ENCODE measurements at places on chromosomes 16 and 17.

- no peak for DNase-seq
Observed at GRCh38 chr16:31916056-31916488, 42.5 kb downstream of the ZNF267 start.

DNA sequence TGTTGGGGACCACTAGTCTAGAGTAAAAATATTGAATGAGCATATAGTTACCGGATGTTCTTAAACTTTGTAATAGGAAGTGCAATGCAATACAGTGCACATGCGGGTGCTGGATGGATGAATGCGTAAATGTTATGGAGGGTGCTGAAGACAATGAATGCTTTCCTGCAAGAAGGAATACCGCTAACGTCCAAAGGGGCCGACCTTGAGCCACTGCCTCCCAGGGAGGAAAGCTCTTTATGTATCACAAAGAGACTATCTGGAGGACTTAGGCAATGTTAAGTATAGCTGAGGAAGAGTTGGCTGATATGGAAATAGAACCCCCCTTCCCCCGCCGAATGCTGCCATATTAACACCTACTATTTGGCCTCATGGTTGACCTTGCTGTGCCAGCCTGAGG is 27.5 kb upstream of the SHCBP1 start:
- no peak for DNase-seq

DNA sequence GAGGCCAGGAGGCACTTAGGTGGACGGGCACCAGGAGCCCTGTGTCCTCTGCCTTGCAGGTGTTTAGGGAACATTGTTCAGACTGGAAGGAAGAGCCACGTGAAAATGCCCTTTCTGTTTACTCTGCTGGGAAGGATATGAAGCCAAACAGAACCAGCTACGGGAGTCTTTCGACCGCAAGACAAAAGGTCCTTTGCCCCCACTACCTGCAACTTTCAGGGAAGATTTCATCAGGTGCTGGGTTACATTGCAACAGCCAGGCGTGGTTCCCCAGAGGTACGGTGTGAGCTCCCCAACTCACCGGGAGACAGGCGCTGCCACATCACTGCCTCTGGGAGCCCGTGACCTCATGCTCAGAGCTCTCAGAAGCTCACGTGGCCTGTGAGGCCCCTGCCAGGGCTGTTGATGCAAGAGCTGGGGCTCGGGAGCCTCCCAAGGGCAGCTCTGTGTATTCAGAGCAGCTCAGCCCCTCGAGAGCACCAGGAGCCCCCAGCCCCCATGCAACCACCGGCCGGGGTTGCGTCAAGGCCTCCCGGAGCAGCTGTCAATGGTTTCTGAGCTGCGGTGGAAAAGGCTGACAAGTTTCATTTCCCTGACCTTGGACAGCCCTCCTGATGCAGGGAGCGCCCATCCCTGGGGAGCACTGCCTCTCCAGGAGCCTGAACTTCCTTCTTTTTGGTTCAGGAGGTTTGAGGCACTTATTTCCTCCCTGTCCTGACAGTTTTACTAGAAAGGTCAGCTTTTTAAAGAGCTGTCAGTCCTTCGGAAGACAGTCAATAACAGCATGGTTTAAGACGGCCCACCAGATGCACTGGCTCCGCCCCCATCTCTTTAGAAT is 42.1 kb downstream of the TBC1D16 start:
- DNase-seq: peak; percentile 75

DNA sequence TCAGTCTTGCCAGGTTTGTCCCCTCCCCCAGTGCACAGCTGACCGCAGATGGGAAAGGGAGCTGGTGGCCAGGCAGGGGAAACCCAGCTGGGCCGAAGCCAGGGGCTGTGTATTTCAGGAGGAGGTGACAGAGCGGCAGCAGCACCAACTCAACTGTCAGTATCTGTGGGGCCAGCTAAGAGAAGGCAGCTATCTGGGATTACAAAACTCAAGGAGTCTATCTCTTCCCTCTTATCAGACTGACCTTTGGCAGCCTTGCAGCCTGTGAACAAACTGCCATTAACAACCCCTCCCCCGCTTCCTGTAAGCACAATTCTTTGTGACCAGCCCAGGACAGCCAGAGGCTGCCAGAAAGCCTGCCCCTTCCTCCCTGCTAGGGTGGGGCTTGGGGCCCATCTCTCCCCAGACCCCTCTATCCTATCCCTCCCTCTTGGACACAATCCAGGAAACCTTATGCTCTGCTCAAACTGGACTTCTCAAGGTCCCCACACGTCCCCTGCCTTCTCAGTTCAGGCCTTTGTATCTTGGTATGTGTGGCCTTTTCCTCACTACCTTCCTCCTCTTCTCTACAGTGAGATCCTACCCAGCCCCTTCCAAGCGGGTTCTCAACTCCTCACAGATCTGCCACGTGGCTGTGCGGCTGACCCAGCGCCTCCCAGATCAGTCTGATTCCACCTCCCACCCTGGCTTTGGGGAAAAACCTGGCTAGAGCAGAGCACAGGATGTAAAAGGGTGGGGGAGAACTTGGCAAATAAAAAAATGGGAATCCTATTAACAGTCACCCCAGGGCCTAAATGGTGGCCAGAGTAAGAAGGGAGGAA is 10.5 kb downstream of the ST3GAL2 start:
- no peak for DNase-seq

GRCh38 chr16:799948-800833 is at the start of gene GNG13:
Gene GNG13 (minus strand): TSS chr16:800734. CDS start chr16:799077, 1,657 bp downstream.
- no peak for DNase-seq

- DNase-seq: no peak
Observed at GRCh38 chr16:80875616-80876015, 71.2 kb upstream of the CDYL2 start.

GRCh38 chr17:19487024-19487600 is 46.5 kb upstream of the SLC47A1 start:
- DNase-seq: no peak

DNA sequence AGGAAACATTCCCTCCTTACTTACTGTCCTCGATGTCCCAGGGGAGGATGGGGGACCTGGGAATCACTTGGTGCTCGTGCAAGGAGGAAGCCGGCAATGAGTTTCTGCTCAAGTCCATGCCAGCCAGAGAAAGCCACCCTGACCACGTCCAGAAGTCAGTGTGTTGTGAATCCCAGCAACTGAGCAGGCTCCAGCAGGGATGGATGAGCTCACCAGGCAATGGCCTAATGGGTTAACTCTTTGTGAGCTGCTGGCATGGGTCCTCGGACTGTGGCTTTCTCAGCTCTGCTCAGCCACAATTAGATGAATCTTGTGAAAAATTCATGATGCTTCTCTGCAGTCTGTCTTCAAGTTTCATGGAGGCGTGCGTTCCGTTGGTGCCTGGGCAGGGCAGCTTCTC is at the start of gene PIRT:
Gene PIRT (minus strand): TSS at position 167 of the 400 bp plus-strand sequence. CDS start 12,442 bp downstream, outside the sequence.
- DNase-seq: no peak

DNA sequence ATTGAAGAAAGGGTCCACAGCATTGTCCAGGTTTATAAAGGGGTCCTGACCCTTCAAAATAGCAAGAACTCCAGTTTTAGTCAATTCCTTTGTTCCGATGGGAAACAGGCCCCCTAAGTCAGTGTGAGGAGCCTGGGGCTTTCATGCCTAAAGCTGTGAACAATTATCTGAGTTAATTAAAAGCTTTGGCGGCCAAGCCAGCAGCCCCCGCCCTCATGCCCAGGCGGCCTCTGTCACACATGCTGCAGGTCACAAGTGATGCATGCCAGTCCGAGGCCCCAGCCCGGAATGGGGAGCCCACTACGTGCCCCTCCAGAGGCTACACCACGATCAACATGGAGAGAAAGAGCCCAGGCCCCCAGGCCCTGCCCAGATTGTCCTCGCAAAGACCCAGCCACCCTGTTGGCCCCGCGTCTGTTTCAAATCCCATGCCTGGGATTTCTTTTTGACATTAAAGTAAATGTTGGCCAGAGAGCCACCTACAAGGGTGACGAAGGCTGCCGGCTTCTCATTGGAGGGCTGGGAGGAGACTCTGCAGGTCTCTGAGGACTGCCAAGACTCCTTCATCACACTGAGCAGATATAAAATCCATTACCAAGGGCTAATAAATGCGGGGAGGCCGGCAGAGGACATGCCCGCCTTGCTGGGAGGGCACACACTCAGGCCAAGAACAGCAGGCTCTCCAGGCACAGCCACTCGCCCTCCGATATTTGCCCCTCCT is 14.5 kb upstream of the PITPNM3 start:
- DNase-seq: no peak

Measured in NCI-H1436 (cell line).